ENCODE measurements at places on chromosomes 4 and X. TPM values are rescaled to one million over a fixed set of nuclear protein-coding genes. Genes with fewer than 3 reads are reported as not detected.

DNA sequence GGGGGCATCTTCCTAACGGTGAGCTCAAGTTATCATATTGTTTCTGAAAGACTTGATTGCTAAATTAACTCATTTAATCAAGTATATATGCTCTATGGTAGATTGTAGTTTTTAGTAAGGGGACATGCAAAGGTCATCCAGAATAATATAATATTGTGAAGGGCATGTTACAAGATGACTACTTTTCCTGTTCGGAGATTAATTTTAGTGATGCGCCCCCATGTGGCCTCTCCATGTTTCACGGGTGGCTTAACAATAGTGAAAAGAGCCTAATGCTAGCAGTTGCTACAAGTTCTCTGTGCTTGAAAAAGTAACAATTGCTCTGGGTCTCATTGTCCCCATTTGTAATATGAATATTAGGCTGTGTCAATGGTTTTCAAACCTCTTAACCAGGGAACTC is 12.2 kb downstream of the SMPX start:
- H3K4me3 ChIP-seq = no peak overlapping the region
- DNase-seq = no peak
- H3K4me1 ChIP-seq = peaks cover 5% of the 10 kb centered on the region
- H3K36me3 ChIP-seq = no peaks in the 10 kb centered on the region

DNA sequence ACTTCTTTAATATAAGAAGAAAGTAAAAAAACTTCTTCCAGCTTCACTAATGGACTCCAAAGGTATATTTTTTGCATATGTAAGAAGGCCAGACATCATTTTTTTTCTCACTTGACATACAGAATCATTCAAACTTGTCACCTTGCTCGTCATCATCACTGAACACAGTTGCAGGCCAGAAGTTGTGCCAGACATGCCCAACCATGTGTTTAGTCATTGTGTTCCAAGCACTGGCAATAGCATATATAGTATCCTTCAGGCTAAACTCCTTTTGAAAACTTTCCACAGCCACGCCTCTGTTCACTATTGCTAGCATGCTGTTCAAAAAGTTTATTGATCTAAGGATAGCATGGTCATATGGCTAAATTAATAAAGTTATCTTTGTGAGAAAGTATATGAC is 83.3 kb downstream of the CHIC2 start:
- H3K4me1 ChIP-seq = no peaks in the 10 kb centered on the region
- DNase-seq = no peak
- H3K36me3 ChIP-seq = no peaks in the 10 kb centered on the region
- no peak overlapping the region for H3K4me3 ChIP-seq
- no peaks in the 10 kb centered on the region for H3K27me3 ChIP-seq
- no peak overlapping the region for H3K27ac ChIP-seq

- DNase-seq = peak; percentile 70
- H3K4me3 ChIP-seq = no peak overlapping the region
- peaks cover 7% of the 10 kb centered on the region for H3K36me3 ChIP-seq
- H3K27ac ChIP-seq = no peak overlapping the region
- no peaks in the 10 kb centered on the region for H3K4me1 ChIP-seq
These were observed 711 bp downstream of the PNMA6E start for GRCh38 chrX:153400146-153401132.

DNA sequence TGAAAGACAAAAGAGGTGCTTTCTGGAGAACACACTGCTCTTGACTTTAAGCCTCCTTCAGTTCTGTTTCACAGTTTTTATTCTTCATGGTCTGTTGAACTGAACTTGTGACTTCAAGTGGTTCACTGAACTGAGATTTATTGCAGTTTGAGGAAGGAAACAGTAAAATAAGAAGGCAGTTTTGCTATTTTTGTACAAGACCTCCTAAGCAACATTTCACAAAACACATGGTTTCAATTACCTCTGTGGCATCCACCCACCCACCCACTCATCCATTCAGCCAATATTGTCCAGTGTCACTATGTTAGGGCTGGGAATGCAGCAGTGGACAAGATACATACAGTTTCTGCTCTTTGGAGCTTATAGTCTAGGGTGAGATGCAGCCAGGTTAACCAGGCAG is 131.3 kb downstream of the IL1RAPL2 start:
- H3K36me3 ChIP-seq = no peaks in the 10 kb centered on the region
- no peak for DNase-seq
- no peaks in the 10 kb centered on the region for H3K4me1 ChIP-seq
- no peaks in the 10 kb centered on the region for H3K27me3 ChIP-seq

DNA sequence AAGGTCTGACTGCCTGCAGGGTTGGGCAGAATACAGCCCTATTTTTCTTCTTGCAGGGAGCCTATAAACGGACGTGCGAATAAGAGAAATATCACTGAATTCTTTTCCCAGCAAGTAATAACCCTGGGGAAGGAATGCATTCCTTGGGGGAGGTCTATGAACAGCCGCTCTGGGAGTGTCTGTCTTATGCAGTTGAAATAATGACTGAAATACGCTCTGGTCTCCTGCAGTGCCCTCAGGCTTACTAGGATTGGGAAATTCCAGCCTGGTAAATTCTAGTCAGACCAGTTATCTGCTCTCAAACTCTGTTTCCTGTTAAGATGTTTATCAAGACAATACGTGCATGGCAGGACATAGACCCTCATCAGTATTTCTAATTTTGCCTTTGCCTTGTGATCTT is 72.1 kb upstream of the FAM241A start:
- peaks cover 10% of the 10 kb centered on the region for H3K36me3 ChIP-seq
- H3K27ac ChIP-seq = no peak overlapping the region
- H3K4me1 ChIP-seq = no peaks in the 10 kb centered on the region
- no peaks in the 10 kb centered on the region for H3K27me3 ChIP-seq

The MORC4 gene
- total RNA-seq = 4.3 TPM

DNA sequence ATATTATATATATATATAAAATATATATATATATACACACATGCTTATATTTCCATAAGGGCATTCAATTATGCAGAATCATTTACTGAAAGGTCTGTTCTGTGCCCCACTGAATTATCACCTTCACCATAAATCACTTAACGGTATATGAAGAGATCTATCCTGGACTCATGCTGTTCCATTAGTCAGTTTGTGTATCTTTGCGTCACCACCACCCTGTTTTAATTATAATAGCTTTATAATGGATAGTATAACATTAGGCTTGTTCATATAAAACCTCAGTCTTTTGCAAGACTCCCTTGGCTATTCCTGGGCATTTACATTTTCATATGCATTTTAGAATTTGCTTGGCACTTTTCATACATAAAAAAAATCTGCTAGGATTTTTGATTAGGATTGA is 19.1 kb downstream of the WDR17 start:
- H3K36me3 ChIP-seq = no peaks in the 10 kb centered on the region
- no peak overlapping the region for H3K4me3 ChIP-seq
- H3K4me1 ChIP-seq = no peaks in the 10 kb centered on the region

The ERAS gene
- not detected for total RNA-seq

DNA sequence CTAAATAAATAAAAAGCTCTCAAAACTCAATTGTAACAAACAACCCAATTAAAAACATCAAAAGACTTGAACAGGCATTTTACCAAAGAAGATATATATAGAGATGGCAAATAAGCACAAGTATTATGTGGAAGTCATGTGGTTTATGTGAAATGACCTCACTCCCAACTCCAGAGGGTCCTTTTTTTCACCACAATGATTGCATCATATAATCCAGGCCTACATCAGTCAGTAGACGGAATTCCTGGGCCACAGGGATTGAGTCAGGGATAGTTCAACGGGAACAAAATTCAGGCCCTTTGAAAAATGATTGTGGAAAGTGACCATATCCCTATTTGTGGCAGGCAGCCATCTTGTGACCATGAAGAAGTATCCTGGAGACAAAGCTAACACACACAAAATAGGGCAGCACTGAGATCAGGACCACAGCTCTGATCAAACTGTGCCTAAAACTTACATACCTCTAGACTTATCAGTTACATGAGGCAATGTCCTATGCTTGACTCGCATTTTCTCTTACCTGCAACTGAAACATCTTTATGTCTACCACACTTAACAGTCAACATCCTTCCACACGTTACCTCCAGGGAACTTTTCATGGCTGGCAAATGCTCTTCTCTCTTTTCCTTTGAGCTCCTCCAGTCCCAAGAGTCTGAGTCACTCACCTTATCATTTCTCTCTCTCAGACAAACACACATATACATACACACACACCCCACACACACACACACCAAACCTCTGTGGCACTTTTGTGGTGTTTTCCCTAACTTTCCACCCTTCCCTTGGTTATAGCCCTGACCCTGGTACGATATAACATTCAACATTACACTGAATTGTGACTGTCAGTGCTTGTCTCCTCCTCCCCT is 113.5 kb downstream of the PHF8 start:
- no peaks in the 10 kb centered on the region for H3K27me3 ChIP-seq
- no peak overlapping the region for H3K27ac ChIP-seq
- peaks cover 5% of the 10 kb centered on the region for H3K36me3 ChIP-seq
- no peaks in the 10 kb centered on the region for H3K4me1 ChIP-seq
- no peak for DNase-seq
- H3K4me3 ChIP-seq = no peak overlapping the region

The NLGN4X gene
- total RNA-seq = 111 TPM

DNA sequence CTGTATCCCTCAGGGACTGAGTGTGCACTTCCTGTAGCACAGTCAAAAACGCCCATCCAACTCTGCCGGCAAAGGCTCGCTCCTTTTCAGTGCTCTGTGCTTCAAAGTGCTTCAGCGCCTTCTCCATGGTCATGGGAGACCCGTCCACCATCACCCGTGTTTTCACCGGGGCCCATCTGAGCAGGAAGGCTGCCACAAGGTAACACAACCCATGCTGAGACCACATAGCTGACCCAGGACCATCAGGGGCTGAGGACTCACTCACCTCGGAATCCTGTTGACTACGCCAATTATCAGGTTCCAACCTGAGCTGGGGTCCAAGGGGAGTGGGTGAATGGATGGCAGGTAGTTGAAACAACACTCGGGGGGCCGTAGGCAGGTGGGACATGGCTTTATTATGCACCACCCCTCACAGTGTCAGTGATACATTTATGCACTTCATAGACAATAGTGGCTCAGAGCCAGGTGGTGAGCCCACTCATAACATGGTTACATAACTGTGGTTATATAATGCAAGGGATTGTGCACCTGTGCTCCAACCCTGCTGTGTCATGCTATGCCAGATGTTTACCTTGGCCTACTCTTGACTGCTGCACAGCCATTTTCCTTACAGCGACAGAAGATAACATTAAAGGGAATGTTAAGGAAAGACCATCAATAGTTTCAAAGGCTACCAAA is 227.8 kb downstream of the ADGRL3 start:
- H3K36me3 ChIP-seq = peaks cover 22% of the 10 kb centered on the region
- no peak for DNase-seq
- H3K4me3 ChIP-seq = no peak overlapping the region
- H3K27ac ChIP-seq = no peak overlapping the region
- H3K27me3 ChIP-seq = no peaks in the 10 kb centered on the region
- no peaks in the 10 kb centered on the region for H3K4me1 ChIP-seq

DNA sequence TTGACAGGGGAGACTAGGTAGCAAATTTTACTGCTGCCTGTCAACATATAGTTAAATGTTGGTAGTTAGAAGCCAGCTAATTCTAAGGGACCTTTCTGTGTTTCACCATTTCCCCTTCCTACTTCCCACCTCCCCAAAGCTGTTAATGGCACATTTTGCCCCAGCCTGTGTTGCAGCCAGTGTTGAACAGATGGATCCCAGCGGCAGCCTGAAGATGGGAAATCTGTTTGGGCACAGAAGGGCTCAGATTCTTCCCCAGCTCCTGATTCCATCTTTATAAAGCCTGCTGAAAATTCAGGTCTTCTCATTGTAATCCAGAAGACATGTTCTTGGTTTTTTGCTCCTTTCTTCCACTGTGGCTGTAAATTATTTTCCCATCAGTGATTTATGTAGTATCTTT is 89.0 kb downstream of the SPRY1 start:
- no peaks in the 10 kb centered on the region for H3K4me1 ChIP-seq
- no peaks in the 10 kb centered on the region for H3K36me3 ChIP-seq
- no peak for DNase-seq
- no peak overlapping the region for H3K4me3 ChIP-seq
- no peak overlapping the region for H3K27ac ChIP-seq

All from H9 (cell line).